ENCODE measurements at places on chromosomes 6 and 20. TPM values are rescaled to one million over a fixed set of nuclear protein-coding genes. Genes with fewer than 3 reads are reported as not detected.

DNA sequence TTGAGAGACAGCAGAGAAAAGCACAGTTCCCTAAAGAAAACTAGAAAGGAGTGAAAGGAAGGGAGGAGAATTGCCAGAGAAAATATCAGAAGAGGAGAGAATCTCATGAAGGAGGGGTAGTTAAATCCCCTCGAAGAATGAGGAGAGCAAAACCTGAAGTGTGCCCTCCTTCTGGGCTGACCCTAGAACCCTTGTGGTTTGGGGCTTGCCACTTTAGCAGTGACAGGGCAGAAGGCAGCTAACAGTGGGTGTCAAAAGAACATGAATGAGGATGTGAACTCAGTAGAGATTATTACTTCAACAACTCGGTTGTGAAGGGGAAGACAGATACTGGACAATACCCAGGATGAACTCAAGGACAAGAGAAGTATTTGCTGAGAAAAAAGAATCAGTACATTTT is 73.6 kb downstream of the RALGAPA2 start:
- no peak for DNase-seq

- DNase-seq = no peak
These were observed 3.8 kb downstream of the TOMM34 start for GRCh38 chr20:44956410-44956809.

DNA sequence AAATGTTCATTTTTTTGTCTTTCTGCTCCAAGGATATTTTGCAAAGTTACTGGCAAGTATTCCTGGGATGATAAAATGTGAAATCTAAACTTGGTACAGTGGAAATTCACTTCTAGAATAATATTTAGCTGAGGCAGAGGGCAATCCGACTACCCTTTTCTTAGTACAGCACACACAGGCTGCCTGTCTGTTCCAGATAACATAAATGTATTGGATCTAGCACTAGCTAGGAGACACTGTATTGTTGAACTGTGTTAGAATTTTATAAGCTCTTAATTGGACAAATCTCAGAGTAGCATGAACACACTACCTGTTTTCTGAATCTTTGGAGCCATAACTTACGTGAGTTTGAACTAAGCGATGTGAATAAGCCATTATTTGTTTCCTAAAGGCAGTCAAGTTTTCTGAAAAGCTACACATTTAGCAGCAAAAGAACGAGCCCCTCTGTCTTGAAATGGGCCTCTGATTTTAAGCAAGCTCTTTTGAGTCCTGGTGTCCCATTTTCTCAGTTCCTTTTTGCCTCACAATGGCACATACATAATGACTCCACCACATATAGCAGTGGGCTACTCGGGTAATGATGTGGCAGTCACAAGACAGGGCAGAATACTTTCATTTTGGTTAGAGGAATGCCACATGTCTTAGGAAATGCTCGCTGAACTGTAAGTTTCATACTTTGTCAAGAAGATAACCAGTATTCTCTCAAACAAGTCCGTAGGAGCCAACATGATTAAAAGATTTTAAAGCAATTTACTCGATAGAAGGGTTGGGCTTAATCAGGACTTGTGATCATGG is 116.5 kb upstream of the ESR1 start:
- no peak for DNase-seq

- DNase-seq = no peak
These were observed 4.7 kb upstream of the ZDHHC14 start for GRCh38 chr6:157376241-157376640.

DNA sequence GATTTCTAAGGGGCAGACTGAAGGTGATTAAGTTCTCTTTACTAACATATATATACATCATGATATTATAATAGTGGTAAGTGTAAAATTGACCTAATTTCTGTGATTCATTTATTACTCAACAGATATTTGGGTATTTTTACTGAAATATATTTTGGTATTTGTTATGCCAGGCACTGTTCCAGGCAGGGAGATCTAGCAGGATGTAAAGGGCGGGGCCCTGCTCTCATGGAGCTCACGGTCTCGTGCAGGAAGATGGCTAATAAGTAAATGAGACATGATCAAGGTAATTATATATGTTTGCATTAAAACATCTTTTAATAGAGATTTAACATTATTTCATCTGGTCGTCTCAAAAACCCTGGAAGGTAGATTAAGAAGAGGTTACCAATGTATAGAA is 27.7 kb downstream of the FAM50B start:
- no peak for DNase-seq

DNA sequence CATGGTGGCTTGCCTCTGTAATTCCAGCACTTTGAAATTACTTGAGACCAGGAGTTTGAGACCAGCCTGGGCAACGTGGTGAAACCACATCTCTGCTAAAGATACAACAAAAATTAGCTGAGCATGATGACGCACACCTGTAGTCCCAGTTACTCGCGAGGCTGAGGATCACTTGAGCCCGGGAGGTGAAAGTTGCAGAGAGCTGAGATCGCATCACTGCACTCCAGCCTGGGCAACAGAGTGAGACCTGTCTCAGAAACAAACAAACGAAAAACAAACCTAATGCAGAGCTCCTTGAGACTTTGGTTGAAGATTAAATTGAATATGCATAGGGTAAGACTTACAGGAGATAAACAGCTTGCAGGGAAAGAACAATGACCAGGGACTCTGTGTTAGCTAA is 80.8 kb downstream of the SCAF8 start:
- no peak for DNase-seq

EPB41L1 gene
- polyA plus RNA-seq = 23.3 TPM
